Activated T-cell treated with anti-CD3 and anti-CD28 coated beads for 4 hours (primary cell): ENCODE measurements at places on chromosomes 7 and 10.

DNA sequence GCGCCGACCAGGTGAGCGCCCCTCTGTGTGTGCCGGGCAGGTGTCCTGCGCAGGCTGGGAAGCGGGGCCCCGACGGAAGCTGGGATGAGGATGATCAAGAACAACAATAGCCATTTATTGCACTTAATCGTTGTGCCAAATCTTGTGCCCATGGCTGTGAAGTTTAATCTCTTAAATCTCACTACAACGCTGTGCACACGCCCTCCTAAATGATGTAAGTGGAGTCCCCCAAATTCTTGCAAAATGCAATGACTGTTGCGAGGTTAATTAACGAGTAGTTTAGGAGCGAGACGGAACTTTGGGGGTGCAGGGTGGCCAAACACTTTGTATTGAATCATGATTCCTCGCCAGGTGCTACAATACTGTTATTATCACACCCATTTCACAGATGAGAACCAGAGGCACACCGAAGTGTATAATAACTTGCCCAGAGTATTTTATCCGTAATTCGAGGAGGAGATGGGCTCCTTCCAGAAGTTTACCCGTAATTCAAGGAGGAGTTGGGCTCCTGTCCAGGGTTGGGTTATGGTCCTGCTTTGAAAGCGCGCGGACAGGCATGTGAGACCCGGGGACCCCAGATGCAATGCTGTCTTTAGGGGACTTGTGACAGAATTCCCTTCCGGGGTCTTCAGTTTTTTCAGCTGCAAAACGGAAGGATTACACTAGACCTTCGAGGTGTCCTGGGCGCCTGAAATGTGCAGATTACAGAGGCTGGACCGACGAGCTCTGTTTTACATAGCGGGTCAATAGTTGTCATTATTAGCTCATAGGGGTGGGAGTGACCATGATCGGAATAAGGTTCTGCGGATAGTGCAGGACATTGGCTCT is 1.0 kb downstream of the FFAR4 start:
- no peak for DNase-seq

GRCh38 chr10:132132421-132132841 is 54.3 kb upstream of the DPYSL4 start:
- DNase-seq: no peak

DNA sequence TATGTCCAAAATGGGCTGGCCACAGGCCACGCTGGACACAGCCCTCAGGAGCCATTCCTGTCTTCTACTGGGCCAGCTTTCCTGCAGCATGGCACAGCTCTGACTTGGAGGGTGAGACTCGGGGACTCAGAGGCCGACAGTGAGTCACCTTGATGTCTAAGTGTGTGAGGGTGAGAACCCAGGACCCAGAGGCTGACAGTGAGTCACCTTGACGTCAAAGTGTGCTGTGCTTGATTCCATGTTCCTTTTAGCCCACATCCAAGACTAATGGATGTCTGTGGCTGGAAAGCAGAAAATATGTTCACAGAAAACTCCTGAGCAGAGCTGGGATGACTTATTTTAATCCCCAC is 6.0 kb upstream of the FAM170B start:
- DNase-seq: no peak

DNA sequence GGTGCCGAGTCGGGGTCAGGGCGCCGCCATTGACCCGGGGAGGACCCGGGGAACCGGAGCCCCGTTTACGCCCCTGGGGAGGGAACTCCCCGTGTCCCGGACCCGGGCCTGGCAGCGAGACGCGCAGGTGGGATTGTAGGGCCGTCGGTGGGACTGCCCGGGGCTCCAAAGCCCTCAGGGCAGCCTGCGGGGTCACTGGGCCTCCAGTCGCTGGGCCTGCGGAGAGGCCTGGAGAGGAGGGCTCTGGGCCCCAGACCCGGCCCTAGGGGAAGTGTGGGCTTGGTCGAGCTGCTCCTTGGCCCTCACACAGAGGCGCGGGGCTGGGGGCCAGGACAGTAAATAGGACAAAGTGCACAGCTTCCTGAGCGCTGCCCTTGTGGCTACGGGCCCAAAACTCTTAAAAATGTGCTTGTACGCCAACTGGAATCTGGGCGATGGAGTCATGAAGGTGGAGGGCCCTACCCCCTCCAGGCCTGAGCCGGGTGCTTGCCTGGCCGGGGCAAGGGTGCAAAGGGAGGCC is 657 bp downstream of the ECHDC3 start:
- DNase-seq: no peak

DNA sequence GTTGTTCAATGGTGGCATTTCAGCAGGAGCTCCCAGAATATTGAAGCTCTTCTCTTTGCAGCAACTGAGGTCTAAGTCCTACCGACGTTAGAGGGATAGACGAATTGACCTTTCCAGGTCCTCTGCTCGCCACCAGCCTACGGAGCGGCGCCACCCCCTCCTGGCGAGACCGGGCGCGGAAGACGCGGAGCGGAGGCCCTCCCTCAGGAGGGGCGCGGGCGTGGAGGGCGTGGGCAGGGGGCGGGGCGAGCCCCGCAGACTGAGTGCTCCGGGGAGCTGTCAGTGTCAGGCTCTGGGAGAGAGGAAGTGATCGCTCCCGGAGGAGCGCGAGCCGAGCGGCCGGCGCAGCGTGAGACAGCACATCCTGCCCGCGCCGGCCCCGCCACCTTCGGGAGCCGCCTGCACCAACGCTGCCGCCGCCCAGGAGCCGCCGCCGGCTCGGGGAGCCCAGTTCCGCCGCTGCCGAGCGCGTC is at the start of gene DYNC1I1:
Gene DYNC1I1 (plus strand): TSS at position 257 of the 473 bp plus-strand sequence. CDS start 32,176 bp downstream, outside the sequence.
- no peak for DNase-seq

DNA sequence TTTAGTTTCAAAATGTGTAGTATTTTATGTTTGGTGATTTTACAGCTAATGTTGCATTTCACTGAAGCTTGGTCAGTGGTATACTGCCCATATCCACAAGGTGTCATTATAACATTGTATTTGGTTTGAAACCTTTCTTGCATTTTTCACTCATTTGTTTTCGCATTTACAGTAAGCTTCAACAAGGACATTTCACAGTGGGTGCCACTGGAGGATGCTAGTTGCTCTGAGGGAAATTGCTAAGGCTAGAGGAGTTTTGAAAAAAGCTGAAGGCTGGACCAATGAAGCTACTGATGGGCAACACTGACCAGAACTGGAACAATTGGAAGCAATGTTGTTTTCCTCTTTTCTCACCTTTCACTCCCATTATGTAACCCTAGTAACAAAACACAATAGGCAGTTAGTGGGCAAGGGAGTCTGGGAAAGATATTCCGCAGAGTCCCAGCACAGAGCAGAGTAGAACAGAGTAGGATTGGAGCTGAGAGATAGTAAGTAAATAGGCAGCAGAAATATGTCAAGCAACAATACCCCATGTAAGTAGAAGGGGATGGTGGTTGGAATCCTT is 23.6 kb upstream of the SRI start:
- DNase-seq: no peak
